ENCODE measurements at places on chromosomes 5 and 9.

DNA sequence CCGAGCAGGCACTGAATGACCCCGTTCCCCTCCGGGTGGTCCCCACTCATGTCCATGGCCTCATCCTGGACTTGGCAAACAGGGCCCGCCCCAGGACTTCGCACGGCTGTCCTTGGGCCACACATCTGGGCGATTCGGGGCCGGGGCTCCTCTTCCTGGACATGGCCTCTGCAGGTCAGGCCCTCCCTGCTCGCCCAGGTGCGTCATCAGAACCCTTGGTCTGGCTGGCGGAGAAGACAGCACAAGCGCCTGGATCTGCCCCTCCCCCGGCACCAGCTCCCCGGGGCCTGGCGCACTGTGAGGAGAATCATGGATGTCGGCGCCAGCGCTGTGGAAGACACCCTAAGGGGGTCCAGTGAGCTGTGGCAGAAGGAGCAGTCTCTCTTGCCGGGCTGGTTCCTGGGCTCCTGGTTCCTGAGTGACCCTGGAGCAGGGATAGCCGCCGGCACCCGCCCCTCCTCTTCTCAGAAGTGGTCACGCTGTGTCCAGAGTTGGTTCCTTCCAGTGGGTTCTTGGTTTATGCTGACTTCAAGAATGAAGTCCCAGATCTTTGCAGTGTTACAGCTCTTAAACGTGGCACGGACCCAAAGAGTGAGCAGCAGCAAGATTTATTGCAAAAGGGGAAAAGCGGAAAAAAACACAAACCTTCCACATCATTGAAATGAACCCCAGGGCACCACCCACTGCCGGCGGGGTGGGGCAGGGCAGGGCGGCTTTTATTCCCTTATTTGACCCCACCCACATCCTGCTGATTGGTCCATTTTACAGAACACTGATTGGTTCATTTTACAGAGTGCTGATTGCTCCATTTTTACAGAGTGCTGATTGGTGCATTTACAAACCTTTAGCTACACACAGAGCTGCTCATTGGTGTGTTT lies 25.9 kb upstream of the SLC12A7 start:
- DNase-seq = no peak

DNA sequence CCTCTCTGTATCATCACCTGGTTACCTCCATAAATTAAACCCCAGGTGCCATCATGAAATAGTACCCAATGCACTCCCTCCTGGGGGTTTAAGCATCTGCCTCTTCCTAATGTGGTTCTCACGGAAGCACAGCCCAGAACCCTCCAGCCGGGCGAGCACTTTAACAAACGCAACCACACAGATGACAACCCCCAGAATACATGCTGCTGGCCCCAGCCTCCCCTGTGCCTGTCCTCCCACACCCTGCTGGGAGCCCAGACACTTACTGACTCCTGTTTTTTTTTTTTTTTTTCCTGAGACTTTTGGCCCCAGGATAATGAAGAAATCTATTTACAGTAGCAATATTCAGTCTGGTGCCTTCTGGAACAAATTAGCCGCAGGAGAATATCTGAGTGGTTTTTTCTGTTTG lies 50.0 kb upstream of the COL5A1 start:
- no peak for DNase-seq

GRCh38 chr5:81825237-81825636 lies 74.3 kb upstream of the SSBP2 start:
- no peak for DNase-seq

- DNase-seq = no peak
Observed at GRCh38 chr9:98787766-98788335, 8.5 kb downstream of the ANKS6 start.

DNA sequence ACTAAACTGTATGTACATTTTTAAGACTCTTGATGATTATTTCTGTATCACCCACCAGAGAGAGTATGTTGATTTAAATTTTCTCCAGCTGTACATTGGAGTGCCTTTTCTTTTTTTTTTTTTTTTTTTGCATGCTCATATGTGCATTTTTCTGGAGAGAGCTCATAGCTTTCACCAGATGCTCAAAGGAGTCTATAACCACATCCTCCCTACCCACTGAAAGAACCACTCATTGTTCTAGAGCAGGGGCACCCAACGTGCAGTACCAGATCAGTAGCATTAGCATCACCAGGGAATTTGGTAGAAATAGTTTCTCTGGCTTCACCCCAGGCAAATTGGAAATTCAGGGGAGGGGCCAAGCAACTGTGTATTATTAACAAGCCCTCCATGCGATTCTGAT lies 53.9 kb upstream of the TMEM171 start:
- no peak for DNase-seq

DNA sequence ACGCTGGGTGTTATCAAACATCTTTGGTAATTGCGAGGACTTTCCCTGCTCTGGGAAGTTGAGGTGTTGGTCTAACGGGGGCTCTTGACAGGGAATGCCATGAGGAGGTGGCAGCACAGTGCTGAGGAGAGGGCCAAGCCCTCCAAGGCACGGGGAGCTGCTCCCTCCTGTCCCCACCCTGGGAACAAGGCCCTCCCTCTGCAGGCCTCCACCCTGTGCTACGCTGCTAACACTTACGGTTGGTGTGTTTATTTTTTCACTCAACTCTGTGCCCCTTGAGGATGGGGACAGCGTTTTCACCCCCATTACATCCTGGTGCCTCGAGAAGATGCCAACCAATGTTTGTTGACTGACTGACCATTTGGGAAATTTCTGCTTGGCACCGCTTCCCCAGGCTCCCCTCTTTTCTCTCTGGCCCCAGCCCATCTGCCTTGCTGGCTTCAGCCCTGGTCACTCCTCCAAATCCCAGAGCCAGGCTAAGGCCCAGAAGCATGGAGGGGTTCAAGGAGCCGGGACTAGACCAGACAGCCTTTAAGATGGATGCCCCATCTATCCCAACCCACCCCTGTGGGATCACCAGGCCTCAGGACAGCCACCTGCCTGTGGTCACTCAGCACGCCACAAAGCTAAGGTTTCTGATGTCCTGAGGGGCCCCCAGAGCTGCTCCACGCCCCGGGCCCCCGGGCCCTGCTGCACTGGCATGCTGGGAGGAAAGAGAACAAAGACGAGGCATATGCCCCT lies 125.7 kb downstream of the BARX1 start:
- DNase-seq = no peak

DNA sequence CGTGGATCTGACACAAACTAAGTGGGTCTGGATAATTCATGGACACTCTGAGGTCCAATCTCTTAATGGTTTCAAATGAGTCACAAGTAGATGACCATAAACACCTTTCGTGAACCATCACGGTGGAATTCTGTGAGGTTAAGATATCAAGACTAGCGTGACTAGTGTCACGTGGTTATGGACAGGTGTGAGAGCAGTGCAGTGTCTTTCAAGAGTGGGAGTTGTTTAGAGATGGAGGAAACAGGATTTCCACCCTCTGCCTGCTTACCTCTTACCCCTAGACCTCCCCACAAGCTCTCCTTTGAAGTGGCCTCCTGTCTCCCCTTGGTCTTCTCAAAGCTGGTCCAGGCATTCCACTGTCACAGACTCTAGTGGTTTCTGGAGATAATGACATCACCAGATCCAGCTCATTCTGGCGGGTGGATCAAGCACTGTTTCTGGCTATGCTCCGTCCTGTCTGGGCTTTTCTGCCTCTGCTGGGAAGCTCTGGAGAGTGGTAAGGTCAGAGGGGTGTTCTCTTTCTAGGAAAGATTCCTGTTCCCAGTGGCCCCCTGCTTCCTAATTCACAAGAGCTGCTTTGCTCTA lies 20.0 kb upstream of the ZNF782 start:
- no peak for DNase-seq

GRCh38 chr5:138632900-138633489 lies 57.8 kb upstream of the HSPA9 start:
- peak; percentile 19 for DNase-seq

GRCh38 chr5:156474251-156474650 lies 147.3 kb downstream of the SGCD start:
- DNase-seq = no peak

- DNase-seq = no peak
Observed at GRCh38 chr5:113205807-113206206, 229.0 kb downstream of the TSSK1B start.

DNA sequence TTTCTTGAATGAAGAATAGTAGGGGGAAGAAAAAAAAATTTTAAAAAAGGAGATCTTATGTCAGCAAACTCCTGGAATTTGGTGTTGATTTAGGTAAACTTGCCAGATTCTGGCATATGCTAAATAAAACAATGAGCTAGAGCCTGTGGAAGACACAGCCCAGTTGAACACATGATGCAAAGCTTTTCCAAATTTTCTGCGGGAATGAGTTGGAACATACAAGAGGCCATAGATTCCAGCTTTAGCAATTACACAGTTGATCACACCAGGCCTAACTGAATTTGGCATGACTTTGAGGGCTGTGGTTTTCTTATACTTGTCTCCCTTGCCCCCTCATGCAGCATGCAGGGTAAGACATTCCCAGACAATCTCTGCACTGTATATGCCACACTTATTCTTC lies 297.0 kb downstream of the SH3GL2 start:
- DNase-seq = no peak

DNA sequence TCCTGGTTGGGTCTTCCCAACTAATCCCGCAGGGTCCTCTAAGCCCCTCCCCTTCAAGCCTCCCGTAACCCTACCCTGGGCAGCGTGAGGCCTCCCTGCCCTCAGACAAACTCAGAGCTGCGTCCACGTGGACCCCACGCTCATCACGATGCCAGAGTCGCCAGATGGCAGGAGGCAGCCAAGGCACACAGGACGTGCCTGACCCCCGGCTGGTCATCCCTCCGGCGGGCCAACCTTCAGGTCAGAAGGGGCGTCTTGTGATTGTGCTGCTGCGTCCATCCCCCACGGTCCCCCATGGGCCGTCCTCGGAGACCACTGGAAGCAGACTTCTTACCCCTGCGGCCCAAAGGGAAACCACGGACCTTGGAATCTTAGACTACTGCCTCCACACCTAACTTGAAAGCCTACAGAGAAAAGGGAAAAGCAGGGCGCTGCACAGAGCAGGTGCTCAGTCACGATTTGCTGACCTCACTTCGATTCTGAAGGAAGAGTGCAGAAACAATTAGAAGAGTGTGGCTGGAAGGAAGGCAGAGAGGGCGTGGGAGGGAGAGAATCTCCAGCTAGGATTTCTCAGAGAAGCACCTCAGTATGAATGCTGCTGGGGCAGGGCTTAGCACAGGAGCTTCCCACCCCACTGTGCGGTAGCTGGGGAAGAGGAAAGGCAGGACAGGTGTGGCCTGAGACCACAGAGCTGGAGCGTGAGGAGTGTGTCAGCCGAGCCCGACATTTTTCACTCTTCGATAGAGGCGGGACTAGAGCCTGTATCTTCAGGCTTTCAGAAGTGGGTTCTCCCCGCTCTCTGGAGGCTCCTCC lies 174.8 kb downstream of the ERCC6L2 start:
- no peak for DNase-seq

GRCh38 chr9:76462126-76462525 lies 3.1 kb downstream of the GCNT1 start:
- DNase-seq = no peak

GRCh38 chr5:53291528-53291927 lies 182.0 kb upstream of the MOCS2 start:
- DNase-seq = no peak

DNA sequence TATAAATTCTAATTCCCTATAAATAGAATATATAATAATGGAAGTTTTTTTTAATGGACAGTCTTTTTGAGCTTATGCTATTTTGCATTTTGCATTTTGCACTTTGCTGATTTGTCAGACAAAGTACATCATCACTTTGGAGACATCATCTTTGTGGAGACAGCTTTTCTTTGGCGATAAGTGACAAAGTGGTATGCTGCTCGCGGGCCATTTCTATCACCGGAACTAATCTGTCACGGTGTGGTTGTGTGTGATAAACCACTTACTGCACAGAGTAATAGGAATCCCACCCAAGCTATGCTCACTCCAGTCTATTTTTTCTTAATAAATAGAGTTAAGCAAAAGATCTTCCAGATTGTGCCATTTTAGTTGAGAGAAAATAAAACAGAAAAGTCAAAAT lies 133.1 kb downstream of the MACIR start:
- no peak for DNase-seq

- no peak for DNase-seq
Observed at GRCh38 chr5:172478256-172478655, 23.9 kb upstream of the SH3PXD2B start.

GRCh38 chr5:169354263-169354662 lies 53.3 kb upstream of the SLIT3 start:
- DNase-seq = no peak

DNA sequence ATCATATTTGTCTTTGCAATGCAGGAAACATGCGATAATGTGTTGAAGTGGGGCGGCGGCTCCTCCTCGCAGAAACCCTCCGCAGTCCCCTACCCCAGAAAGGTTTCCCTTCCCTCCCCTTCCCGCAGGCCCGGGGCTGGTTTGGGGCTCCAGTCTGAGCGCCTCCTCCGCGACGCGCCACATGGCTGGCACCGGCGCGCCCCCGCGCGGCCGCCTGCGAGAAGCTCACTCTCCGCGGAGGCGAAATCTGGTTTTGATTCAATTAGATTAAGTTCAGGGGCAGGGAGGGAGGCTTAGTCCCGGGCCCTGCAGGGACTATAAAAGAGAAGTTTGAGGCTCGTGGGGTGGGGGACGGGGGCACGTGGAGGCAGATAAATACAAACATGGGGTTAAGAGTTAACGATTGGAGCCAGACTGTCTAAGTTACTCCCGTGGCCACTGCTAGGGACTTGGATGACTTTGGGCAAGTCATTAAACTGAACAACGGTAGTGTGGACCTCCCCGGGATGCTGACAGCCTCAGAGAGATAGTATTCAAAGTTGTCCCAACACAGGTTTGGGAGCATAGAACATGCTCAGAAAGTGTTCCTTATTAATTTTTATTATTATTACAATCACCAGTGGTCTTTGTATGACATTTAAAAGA lies 69.4 kb downstream of the MSX2 start:
- DNase-seq = peak; percentile 17

GRCh38 chr9:134165357-134166315 lies 1.3 kb upstream of the RNU6ATAC start:
- peak; percentile 23 for DNase-seq

DNA sequence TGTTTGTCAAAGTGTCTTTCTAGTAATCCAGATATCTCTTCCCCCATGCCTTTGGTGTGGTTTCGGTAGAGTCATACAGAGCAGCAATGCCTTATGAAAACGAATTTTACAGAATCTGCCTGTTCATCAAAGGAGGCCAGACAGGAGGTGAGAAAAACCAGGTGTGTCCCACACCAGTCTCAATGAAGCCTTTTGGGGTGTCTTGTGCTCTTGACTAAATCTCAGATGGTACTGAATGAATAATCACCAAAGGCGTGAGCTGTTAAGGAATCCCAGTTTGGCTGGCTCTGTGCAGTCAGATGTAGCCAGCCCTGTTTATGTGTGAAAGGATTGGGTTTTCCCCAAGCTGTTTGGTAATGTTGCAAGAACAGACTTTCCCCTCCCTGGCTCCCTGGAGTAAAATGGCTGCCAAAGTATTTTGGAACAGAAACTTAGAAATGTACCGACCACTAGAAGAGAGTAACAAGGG lies 70.8 kb upstream of the CDKN2B start:
- DNase-seq = no peak

All from CD8-positive, alpha-beta T cell (primary cell).